Motor neuron (in vitro differentiated cells): ENCODE measurements at places on chromosomes 6 and 20. TPM values are rescaled to one million over a fixed set of nuclear protein-coding genes. Genes with fewer than 3 reads are reported as not detected.

Gene TMEM74B
- total RNA-seq: 9.3 and 10.6 TPM in 2 replicates

Gene STMND1
- 0.57 and 0.59 TPM in 2 replicates for total RNA-seq

Gene SUMO4
- 1.4 and 2.1 TPM in 2 replicates for total RNA-seq

Gene ZNF165
- 0.90 and 1.5 TPM in 2 replicates for total RNA-seq

Gene C6orf163
- total RNA-seq: 3.0 and 4.2 TPM in 2 replicates

- ATAC-seq: no peak
Observed at GRCh38 chr6:125924169-125924568, 32.4 kb upstream of the HINT3 start.

- peak; percentile 39 for ATAC-seq
Observed at GRCh38 chr6:38215225-38215624, 395.7 kb downstream of the ZFAND3 start.

DNA sequence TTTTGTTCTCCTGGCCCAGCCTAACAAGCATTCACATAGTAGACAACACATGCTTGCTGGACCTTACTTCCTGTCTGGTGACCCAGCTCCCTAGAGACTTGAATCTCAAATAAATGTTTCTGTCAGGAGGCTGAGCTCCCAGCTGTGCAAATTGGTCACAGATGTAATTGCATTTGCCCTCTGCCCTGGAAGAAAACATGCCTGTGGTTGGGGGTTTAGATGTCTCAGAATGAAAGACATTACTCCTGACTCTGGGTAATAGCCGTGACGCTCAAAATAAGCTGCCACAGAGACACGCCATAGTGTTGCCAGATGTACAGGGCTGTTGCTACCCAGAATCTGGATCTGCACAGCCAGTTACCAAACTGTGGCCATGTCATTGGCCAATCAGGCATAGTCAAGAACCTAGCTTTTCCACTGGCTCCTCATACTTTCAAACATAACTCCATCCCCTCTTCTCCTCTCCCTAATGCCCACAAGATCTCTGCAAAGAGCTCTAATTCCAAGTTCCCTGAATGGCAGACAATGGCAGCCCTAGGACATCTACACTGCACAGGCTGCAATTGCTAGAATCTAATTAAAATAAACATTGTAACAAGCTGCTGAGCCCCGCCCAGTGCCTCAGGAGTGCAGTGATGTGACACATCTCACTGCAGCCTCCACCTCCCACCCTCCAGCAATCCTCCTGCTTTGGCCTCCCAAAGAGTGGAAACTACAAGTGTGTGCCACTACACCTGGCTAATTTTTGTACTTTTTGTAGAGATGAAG, 32.8 kb upstream of the GMPR start:
- peak; percentile 90 for ATAC-seq

DNA sequence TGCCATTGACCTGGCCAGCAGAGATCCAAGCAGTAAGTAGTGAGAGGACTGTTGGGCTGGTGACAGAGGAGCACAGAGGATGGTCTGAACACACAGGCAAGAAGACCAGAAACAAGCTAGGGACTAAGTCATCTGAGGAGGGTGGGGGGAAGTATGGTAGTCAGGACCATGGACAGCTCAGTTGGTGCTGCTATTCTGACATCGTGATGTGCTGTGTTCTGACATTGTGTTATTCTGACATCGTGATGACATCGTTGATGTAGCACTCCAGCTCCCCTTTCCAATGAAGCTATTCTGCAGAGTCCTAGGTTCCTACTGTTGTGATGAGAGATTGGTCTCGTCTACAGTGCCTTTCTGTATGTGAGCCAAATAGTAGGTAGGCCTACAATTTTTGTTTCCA, 28.7 kb downstream of the CFAP206 start:
- ATAC-seq: peak; percentile 75

GRCh38 chr6:37524025-37524969, 24.6 kb upstream of the CCDC167 start:
- ATAC-seq: no peak

- no peak for ATAC-seq
Observed at GRCh38 chr6:136723780-136724179, 68.5 kb downstream of the MAP3K5 start.

- ATAC-seq: peak; percentile 90
Observed at GRCh38 chr20:47857569-47858464, 72.5 kb upstream of the SULF2 start.

GRCh38 chr6:22106961-22107360, 189.9 kb downstream of the PRL start:
- ATAC-seq: no peak

- ATAC-seq: peak; percentile 42
Observed at GRCh38 chr20:59020938-59021551, 1.8 kb downstream of the TUBB1 start.

DNA sequence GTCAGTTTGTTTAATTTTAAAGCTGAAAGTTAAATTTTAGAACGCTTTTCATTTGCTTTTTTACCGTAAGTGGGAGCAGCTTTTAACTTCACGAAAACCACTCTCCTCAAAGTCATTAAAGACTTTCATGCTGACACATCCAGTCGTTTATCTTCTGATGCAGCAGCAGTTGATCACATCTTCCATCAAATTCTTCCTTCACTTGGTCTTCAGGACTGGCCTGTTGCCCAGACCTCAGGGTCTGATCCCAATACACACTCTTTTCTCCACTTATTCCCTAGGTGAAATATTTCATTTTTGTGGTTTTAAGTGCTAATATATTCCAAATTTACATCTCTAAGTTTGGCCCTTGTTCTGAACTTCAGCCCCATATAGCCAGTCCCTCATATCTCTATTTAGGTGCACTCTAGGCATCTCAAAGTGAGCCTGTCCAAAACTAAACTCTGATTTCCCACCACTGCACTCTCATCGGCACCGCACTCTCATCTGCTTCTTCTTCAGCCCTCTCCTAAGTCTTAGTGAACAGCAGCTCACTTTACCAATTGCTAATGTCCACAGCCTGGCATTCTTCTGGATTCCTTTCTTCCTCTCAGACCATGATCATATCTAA, 20.4 kb downstream of the AFDN start:
- no peak for ATAC-seq

- ATAC-seq: no peak
Observed at GRCh38 chr6:168916576-168917211, 337.0 kb downstream of the THBS2 start.

DNA sequence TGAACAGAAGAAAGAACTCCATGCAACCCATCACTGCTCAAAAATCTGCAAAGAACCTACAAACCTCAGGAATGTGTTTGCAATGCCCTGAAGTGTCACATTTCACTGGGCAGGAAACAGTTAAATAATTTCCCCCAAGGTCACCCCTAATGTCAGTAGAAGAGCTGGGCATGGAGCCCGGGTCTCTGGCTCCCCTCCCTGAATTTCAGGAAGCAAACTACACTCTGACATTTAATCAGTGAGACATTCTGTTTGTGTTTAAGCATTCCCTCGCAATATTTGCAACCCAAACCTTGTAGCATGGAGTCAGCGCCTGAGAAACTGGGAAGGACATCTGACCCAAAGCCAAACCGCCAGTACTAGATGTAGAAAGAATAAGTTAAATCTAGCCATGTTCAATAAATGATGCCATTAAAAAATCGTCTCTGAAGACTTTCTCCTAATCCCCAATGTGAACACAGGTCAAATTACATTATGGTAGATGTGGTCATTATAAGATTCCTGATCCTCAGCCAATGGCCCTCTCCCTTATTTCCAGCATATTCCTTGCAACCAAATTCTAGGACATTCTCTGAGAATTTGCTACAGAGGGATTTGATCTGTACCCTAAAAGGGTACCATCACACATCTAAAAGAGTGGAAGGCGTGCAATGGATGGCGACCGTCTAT, 91.2 kb upstream of the ADTRP start:
- no peak for ATAC-seq

DNA sequence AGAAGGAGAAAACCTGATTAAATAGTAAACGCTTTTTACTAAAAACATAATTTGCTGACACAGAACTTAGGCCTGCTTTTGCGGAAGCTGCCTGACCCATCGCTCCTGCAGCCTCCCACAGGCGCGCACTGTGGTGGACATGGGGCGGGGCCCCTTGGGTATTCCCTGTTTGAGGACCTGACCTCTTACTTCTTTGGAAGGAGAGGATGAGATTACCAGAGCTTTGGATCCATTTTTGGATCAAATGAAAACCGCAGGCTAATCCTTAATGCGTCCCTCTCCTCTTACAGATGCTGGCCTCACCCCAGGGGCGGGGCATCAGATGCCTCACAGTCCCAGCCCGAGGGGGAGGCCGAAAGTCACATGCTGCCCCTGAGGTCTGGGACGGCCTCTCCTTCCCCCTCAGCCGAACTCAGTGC, 151.0 kb downstream of the SCML4 start:
- ATAC-seq: no peak

DNA sequence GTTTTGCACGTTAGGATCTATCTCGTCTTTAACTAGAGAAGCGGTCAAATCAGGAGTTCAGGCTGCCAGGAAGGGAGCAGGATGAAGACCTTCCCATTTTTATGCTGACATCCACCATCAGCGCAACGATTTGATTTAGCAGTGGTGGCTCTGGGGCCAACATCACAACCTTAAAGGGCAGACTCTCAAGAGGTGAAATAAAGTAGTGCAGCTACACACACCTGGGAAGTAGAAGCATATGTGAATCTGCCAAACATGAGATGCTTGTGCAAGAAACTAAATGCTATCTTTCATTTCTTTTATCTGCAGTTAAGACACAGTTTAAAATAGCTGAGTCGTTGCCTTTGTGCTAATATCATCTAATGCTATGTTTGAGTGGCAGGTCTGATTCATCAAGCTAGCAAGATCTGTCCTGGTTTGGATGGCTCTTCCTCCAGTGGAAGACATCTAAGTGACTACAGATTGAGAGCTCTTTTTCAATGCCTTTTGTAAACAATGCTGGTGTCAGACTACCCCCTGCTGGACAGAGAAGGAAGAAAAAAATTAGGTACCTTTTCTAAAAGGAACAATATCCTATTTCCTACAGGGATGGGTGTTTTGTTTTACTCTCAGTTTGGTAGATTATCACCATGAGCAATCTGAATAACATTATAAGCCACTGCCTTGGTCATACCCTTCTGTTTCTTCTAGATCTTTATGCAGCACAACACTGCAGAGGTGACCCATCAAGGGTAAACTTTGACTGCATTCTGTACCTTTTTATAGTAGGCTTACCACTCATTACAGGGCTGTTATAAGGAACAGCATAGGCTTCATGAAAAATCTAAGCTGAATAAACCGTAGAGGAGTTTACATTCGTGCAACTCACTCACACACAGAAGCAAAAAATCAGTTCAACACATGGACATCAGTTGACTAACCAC, 171.6 kb upstream of the FBXL4 start:
- ATAC-seq: peak; percentile 61

DNA sequence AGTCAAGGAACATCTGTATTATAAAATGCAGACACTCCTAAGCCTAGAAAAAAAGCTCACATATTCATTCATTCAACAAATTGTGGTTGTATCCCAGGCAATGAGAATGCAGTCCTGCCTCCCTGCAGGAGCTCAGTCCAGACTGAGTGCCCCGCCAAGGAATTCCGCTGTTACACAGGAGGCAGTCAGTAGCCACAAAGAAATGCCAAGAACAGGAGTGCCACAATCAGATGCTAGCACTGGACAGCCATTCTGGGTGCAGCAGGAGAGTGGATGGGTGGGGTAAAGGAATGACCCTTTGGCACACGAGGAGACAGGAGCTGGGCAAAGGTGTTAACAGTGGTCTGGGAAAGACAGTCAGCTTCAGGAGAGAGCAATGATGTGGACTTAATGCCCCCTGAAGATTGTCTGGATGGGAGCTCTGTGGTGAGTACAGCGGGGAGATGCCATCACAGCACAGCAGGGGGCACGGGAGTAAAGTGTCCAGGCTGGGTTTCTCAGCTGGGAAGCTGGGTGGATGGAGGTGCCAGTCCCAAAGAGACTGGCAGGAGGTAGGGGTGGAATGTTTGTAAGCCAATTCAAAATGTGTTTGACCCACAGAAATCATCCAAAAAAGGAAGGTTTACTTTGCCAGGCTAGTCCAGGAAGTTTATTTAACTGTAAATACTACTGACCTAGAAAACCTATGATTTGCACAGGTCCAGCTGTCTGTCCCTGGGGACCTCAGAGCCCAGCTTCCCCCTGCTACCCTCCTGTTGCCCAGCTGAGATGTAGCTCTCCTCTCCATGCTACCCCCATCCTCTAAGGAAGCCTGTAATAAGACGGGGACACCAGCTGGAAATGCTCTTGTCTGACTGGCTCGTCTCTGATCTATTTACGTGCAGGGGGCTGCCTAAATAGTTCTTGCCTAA, 84.1 kb downstream of the SLC23A2 start:
- peak; percentile 94 for ATAC-seq

GRCh38 chr6:53696341-53696740, 30.8 kb upstream of the KLHL31 start:
- ATAC-seq: no peak

DNA sequence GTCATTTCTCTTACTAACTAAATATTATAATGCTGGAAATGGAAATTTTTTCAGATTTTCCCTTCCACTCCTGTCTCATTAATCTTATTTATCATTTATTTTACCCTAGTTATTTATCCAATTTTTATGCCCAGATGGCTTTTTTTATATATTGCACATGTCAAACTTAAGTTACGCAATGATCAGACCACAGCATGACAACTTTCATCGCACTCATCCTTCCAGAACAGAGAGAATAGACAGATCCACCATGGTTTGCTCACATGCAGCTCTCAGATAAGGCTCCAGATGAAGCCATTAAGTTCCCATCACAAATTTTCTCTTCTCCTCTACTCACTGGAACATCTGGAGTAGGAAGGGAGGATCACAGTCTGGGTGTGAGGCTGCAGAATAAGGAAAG, 48.7 kb downstream of the MAP7 start:
- no peak for ATAC-seq

GRCh38 chr6:12383448-12383847, 93.3 kb downstream of the EDN1 start:
- no peak for ATAC-seq
